ENCODE measurements at places on chromosomes 6 and 20.

GRCh38 chr20:16953858-16954257 is 205.7 kb downstream of the OTOR start:
- DNase-seq, result no peak

DNA sequence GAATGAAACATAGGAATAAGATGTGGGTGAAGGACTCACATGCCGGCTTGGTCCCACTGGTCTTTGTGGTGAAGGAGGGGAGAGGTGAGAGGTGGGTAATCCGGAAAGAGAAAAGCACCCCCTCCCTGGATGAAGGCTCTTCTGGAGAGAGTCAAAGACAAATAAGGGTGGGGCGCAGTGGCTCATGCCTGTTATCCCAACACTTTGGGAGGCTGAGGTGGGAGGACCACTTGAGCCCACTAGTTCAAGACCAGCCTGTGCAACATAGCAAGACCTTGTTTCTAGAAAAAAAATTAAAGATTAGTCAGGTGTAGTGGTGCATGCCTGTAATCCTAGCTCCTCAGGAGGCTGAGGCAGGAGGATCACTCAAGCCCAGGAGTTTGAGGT is 3.1 kb downstream of the LTB start:
- DNase-seq, result no peak

DNA sequence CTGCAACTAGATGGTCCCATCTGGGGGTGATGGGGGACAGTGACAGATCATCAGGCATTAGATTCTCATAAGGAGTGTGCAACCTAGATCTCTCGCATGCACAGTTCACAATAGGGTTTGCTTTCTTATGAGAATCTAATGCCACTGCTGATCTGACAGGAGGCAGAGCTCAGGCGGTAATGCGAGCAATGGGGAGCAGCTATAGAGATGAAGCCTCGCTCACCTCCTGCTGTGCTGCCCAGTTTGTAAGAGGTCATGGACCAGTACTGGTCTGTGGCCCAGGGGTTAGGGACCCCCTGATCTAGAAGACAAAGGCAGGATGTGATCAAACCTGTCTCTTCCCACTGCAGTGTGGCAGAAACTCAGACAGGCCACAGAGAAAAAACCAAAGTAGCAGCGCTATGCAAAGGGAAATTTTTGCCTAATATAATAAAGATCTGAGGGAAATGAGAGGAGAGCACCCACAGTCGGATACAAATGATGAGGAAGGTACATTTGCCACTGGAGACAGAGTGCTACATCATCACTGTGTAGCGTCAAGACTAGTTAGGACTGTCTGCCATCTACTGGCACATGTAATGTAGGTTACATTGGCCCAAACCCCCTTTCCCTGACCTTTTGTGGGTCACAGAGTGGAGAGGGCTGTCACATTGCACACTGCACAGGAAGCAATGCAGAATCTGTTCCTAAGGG is 4.1 kb upstream of the LY86 start:
- peak; percentile 87 for DNase-seq

DNA sequence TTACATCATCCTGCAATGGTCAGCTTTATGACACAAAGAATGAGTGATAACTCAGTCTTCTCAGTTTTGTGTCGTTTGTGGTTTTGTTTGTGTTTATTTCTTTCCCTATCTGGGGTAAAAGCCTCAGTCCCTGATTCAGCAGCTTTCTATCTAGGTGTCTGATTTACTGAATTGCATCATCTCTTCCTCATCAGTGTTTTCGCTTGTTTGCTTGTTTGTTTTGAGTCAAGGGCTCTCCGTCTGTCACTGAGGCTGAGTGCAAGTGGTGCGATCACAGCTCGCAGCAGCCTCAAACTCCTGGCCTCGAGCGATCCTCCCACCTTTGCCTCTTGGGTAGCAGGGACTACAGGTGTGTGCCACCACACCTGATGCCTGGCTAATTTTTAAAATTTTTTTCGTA is 548.9 kb downstream of the PRKN start:
- no peak for DNase-seq

DNA sequence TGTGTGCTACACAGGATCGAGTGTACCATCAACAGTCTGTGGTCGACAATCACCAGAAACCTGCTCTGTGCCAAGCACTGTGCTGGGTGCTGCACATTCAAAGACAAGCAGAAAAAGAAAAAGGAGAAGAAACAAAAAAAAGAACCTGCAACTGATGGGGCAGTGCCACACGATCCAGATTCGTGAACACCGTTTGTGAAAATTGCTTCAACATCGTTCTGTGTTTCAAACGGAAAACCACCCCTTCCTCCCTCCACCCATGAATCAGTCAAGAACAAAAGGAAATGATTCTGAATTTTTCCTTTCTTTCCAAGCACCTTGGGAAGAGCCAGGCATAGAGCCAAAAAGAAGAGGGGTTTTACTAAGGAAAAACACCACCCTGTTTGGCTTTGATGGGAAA is 129.2 kb upstream of the ARID1B start:
- DNase-seq, result no peak

- no peak for DNase-seq
These were observed at the start of gene OPRM1 for GRCh38 chr6:154039231-154039842. Gene OPRM1, plus strand, starts transcription at chr6:154039240. Its CDS starts 305 bp downstream, at chr6:154039545.

DNA sequence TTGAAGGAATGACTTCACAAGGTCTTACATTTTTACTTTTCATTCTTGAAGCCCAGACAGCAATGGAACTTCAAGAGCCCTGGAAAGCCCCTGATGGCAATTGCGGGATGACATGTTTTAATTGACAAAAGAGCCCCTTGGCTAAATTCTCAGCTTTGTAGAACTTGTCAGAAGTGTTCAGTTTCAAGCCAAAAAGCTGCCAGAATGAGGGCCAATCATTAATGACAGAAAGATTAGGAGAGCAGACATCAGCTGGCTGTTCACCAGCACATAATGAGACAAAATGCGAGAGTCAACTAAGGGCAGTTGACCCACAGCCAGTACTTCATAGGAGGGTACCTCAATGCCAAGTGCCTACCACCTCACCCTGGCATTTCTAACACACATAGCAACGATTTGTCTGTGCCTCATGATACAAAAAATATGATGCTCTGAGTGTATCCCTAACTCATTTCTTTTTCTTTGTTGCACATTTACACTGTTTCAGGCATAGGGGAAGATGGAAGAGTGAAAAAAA is 243.1 kb downstream of the MYLK4 start:
- DNase-seq, result no peak

GRCh38 chr20:62971950-62972844 is 19.7 kb downstream of the SLC17A9 start:
- peak; percentile 82 for DNase-seq

DNA sequence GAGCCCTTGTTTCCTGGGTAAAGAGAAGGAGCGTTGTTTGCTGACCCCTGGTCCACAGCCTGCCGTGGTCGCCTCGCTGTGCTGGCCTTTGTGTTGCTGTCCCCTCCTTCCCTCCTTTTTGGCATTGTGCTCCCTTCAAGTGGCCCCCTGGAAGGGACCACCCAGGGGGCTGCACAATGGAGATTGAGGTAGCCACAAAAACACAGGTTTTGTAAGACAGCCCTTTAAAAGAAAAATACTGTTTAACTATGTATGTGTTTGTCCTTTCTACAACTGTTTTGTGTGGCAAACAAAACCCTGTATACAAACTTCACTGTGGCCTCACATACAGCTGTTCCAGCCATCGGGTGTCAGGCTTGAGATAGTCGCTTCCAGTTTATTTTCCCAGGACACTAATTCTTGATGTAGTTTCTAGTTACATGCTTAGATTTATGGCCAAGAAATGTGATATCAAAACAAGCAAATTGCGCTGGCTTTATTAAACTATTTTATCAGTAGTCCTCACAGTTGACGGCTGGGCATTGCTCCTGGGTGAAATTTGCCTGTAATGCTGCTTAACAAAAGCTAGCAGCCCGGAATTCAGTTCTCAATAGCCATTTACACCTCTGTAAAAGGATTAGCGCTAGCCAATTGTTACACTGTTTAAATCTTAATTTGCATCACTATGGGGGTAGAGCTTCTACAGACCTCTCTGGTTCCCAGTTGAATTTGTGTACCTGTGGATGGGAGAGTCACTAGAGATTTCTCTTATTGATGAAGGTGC is 64.1 kb downstream of the KIZ start:
- no peak for DNase-seq

- DNase-seq, result no peak
These were observed 29.2 kb downstream of the RSPH3 start for GRCh38 chr6:158970640-158971275.

GRCh38 chr20:46211331-46211722 is 93.2 kb downstream of the CD40 start:
- no peak for DNase-seq

DNA sequence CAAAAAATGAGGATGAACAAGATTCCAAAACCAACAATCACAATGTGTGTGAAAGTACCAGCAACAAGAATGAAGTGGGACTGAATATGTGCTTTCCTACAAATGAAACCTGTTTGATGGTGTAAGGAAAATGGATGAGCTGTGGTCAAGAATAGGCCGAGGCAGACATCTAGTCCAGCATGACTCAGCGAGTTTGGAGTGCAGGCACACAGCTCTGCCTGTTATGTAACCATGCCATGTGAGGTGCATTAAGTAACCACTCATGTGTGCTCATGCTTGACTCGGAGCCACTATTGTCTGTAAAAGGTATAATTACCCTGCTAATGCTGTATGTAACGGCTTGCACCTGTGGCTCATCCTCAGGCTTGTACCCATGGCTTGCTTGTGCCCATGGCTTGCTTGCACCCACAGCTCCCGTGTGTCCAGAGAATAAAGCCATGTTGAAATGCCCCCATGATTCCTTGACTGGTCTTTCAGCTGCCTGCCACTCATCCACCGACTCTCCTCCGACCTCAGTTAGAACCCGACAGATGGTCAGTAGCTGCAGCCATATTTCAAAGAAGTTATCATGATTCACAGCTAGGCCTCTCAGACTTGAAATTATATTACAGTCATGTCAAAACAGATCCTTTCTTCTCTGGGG is 98.7 kb downstream of the BACH2 start:
- peak; percentile 84 for DNase-seq

DNA sequence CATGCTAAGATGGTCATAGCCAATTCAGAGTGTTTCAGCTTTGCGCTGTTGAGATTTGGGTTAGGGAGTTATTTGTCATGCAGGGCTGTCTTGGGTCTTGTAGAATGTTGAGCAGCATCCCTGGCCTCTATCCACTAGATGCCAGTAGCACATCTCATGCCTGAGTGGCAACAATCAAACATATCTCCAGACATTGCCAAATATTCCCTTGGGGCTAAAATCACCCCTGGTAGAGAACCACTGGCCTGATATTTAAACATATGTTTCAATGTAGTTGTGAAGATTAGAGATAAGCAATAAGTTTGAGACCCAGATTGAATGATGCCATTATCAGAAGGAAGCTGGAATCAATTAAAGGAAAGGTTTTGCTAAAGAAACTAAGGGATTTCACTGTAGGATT is 463.3 kb downstream of the DOK5 start:
- DNase-seq, result no peak

- DNase-seq, result no peak
These were observed 14.6 kb downstream of the TJAP1 start for GRCh38 chr6:43491750-43492661.

GRCh38 chr6:137910424-137910834 is 43.4 kb downstream of the TNFAIP3 start:
- DNase-seq, result no peak

DNA sequence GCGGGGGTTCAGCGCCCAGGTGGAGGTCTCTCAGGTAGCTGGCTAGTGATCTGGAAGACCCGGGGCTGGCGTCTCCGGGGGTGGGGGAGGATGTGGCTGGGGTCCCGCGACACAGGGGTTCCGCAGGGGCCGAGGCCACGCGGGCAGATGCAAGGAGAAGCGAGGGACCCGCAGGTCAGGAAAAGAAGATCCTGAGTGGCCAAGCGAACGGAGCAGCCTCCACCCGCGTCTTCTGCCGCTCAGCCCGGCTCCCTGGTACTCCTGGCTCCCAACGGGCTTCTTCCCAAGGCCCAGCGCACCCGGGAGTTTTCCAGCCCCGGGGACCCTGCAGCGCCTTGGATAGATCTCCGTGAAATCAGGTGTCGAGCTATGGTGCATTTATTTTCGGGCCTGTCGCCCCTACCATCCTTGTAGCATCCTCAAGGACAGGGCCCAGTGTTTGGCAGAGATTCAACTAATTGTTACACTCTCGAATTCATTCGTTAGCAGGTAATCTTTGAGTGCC is 682 bp upstream of the CHD6 start:
- DNase-seq, result no peak

DNA sequence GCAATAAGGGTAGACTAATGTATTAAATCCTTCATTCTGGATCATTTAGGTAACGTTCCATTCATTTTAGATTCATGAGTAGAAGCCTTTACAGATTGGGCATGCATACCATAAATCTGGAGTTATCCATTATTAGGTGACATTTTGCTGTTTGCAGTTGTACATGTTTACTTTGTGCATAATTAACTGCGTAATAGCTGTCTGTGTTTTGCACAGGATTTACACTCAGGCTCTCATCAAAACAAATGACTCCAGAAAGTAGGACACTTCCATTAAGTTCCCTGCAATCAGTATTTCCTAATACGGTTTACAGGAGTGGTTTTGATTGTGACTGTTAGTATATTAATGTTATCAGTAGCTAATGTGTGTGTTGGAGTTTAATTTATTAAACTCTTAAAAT is 997.4 kb downstream of the HACE1 start:
- DNase-seq, result no peak

- no peak for DNase-seq
These were observed 640 bp downstream of the SAYSD1 start for GRCh38 chr6:39114388-39114703.

DNA sequence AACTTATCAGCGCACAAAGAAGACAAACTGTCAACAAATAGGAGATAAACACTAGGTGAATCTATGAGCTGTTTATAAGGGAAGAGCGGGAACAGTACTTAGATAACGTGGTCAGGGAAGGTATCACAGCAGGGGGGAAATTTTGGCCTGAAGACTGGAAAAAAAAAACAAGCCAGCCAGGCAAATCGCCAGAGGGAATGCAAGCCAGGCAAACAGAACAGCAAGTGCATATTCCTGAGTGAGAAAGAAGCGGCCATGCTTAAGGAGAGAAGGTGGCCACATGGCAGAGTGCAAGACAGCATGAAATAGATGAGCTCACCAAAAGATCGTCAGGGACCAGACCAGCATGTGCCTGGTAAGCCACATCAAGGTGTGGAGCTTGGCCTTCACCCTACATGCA is 466.5 kb upstream of the ARID1B start:
- DNase-seq, result no peak

DNA sequence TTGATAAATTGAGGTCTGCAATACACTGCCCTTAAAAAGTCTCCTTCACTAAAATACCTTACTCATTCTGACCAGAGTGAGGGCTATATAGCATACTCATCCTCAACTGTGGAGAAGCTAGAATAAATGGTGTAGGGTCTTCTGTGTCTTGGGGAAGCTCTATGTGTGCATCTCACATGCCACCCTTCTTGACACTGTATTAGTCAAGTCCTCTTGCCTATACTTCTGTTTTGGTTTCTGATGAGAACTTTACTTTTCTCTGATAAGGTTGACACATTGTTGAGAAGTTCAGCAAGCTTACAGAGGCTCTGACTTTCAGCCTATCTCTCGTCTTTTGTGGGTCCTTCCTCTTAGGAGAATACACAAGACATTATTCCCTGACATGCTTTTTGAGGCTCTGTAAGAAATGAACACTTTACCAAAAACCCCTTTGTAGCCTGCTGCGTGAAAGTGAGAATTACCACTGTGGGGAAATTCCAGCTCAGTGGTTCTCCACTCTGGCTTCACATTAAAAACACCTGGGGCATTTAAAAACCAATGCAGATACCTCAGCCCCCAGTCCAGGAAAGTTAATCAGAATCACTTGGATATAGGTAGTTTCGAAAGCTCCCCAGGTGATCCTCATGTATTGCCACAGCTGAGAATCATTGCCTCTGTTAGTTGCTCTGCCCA is 372.1 kb upstream of the HS3ST5 start:
- DNase-seq, result no peak

All from OCI-LY7 (cell line).